Hematopoietic multipotent progenitor cell treated with erythropoietin and hydrocortisone succinate and interleukin-3 and kit ligand, for 17 days (in vitro differentiated cells): ENCODE measurements at places on chromosomes 4 and X.

DNA sequence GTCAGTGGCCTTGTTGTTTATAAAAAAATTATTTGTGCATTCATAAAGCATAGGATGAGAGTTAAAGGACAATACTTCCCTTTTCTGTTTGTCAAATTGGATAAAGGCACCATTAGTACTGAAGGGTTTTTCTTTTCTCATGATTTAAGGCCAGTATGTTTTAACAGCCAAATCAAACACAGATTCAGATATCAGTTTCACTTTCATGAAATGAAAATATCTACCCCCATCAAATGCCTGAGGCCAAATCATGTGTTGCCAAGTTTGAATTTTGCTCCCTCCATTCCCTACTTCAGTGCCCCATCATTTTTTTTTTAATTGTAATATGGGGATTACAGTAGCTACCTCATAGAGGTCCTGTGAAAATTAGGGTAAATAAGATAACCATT is 745.9 kb downstream of the RPA4 start:
- DNase-seq, result no peak

DNA sequence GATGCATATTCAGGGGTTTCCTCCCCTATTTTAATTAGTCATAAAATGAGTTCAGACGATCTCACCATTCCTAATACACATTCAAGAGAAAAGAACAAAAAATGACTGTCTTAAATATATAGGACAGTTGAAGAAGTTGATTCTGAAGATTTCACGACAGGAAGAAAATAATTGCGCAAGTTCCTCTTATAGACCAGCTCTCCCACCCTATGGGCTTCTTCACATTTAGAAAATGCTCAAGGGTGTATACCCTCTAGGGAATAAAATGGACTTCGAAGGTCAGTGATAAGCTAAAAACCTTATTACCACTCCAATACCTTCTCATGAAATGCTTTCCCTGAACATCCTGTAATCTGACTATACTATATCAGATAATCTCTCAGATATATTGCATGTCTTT is 149.2 kb upstream of the TEX13C start:
- no peak for DNase-seq

- no peak for DNase-seq
Measured at GRCh38 chr4:87560802-87561201, 31.6 kb upstream of the SPARCL1 start.

DNA sequence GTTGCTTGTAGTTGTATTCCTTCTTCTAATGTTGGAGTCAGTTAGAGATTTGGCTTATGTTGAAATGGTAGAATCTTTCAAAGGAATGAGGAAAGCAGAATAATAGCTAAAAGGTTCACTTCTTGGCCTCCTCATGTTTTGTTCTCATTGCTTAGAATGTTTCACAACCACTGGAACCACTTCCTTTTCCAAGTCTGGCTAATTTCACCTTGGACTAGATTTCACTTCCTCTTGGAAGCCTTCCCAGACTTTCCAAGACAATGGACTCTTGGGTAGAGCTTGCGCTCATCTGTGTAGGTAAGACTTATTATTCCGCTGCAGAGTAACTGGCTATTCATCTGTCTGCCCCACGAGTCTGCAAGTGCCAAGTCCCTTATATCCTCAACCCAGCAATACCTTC is 8.3 kb downstream of the SPATA18 start:
- DNase-seq, result no peak

- peak; percentile 31 for DNase-seq
Measured at GRCh38 chr4:98639108-98639507, 19.3 kb downstream of the TSPAN5 start.

- no peak for DNase-seq
Measured at GRCh38 chr4:67660418-67660817, 40.5 kb downstream of the UBA6 start.

- DNase-seq, result no peak
Measured at GRCh38 chrX:16903274-16904022, 33.3 kb upstream of the RBBP7 start.

DNA sequence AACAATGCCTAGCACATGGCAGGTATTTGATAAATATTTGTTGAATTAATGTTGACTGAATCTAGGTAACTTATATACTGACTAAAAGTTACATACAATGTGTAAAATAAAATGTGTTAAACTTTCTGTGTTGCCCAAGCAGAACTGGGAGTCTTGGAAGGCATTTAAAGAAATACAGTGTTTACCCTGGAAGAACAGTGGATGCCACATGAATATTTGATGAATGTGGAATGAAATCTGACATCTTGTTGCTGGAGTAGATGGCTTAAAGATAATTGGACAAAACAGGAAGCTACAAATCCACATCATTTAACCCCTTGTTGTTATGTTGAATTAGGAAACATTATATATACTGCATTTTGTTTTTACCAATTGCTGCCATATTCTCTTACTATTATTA is 39.9 kb upstream of the SCOC start:
- no peak for DNase-seq

DNA sequence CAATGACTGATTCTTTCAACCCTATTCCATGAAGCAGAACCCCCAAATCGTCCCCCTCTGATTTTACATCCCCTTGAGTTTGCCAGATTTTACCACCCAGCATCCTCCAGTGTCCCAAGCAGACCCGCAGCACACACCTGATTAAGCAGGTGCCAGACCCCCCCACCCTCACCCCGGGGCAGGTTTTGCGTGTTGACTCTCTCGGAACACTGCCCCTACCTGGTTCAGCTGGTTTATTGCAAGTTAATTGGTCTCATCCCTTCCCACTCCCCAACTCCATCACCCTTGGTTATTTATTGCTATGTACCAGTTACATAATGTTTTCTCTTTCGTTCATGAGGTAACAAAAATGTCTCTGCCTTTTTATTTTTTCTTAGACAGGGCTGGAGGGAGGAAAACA is 258.4 kb downstream of the BCOR start:
- DNase-seq, result no peak

DNA sequence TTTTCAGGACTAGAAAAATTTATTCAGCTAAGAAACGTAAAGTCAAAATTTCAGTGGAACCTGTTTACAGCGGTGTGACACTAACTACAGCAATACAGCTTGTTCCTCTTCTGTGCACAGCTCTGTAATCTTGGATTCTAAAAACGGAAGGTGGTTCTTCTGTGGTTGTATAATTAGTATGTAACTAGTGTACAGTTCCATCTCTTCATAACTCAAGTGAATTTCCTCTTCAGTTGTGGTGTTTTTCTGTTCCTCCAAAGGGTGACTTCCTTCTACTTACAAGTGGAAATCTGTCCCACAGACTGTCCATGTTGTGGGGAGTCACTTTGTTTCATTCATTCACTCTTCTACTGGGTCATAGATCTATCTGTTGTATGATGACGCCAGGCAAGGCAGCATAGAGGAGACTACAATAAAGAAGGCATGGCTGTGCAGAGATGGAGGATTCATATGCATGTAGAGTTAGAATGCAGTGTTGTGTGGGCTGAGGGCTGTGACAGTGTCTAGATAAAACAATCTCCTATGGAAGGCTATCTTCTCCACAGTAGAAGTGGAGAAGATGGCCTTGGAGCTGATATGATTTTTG is 5.4 kb downstream of the DAPP1 start:
- DNase-seq, result no peak

DNA sequence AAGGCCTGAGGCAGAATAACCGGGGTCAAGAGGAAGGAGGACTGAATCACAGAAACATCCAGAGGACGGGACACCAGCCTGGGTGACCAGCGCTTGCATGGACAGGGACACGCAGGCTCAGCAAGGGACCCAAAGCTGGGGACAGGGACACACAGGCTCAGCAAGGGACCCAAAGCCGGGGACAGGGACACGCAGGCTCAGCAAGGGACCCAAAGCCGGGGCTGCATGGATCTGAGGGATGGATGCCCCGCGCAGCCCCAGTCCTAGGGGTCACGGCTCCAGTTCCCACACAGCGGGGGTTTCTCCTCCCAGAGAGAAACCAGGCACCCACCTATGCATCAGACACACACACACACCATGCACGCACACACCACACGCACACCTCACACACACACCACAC is 32.5 kb downstream of the FAM53A start:
- DNase-seq, result no peak

DNA sequence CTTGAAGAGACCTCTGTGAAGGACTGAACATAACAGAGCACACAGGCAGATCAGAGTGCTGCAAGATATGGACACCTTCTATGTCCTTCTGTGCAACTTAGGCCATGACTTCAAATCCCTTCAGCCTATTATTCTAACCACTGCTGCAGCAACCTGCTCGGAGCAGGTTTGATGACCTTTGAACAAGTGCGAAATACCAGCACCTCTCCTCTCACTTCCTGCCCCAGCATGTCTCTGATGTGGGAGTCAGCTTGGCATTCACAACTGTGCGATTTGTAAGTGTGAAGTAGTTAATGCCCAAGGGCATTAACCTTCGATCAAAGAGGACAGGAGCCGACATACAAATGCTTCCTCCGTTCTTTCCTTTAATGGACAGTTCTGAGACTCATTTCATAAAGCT is 1.6 kb upstream of the EXOC1 start:
- DNase-seq, result no peak

DNA sequence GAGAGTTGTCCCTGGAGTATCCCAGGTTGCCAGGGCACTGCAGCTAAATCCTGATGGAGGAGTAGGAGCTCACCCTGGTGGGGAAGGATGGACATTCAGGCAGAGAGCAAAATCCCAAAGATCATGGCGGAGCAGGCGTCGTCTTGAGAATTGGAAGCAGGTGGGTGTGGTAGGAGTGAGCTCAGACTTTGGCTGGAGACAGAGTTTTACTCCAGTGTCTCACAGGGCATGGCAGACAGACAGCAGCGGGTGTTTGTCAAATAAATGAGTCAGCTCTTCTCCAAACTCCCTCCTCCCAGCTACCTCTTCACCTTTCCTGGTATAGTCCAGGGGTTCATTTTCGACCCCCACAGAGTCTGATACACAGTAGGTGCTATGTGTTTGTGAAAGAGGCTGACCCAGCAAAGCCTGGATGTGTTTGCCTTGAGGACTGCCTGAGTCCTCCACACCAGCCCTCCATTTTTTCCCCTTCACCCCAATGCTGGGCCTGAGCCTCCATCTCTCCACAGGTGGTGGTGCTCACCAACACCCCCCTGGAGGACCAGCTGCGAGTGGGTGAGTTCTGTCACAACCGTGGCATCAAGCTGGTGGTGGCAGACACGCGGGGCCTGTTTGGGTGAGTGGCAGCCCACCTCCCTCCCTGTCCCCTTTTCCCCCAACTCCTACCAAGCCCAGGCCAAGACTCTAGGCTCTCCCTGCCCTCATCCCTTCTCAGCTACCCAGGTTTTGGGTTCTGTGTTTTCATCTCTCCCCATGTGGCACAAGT is 6.9 kb downstream of the UBA1 start:
- DNase-seq, result no peak

- no peak for DNase-seq
Measured at GRCh38 chr4:22962295-22962694, 269.6 kb downstream of the GBA3 start.

- DNase-seq, result no peak
Measured at GRCh38 chrX:97787849-97788248, 904.1 kb downstream of the RPA4 start.

DNA sequence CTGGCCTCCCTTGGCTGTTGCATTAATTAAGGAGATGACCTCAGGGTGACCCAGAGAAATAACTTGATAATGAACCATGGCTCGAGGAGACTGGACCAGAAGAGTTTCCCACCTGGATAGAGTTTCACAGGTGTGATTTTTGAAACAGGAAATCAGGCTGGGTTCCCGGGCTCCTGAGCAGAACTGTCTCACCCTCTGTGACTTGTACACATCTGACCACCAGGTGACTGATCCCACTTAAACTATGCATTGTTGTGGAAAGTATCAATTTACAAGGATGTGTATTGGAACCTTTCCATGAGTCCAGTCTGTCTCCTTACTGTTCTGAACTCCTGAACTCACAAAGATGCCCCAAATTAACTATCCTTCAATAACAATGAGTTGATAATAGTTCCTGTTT is 220.3 kb downstream of the PTTG2 start:
- no peak for DNase-seq

GRCh38 chrX:5681159-5681558 is 547.5 kb downstream of the NLGN4X start:
- DNase-seq, result no peak

- no peak for DNase-seq
Measured at GRCh38 chr4:168612450-168613135, 115.7 kb downstream of the PALLD start.

DNA sequence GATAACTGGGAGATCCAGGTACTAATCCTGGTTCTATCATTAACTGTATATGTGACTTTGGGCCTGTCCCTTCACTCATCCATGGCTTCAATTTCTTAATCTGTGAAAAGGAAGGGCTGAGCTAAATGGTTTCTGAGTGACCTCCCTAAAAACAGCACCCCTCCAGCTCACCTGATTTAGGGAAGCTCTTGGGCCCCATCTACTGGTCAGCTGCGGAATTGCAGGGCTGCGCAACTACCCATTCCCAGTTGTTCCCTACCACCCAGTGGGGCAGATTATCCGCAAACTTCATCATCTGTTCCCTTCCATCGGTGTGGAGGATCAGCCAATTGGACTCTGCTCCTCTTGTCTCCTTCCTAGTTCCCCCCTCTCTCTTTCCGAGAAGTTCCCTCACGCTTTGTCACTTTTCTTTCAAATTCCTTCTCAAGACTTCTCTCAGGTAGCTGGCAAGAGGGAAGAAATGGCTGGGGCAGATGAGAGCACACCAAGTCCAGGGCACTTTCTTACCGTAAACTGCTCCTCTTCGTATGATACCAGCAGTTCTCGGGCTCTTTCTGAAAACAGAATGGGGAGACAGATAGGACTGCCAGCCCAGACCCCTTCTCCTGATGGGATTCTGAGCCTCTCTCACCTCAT is 5.8 kb downstream of the LAS1L start:
- peak; percentile 57 for DNase-seq

- no peak for DNase-seq
Measured at GRCh38 chr4:114036426-114036825, 57.0 kb upstream of the ARSJ start.
